Non-pigmented ciliary epithelial cell (primary cell): ENCODE measurements at places on chromosomes 4 and X.

DNA sequence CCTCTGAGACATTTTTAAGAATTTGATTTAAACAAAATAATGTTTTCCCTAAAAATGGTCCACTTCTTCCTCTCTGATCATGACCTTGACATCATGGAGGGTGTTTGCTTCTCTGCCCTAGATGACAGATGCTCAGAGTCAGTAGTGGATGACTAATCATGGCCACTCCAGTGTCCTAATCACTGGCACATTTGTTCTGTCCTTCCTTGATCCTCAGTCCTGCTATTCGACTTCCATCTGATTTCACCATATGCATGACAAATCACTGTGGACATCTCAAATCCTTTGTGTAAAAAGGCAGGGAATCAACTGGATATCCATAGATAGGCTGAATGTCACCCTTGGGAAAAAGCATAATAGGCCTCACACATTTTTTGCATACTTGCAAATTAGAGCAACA lies 9.0 kb downstream of the CRMP1 start:
- no peak for DNase-seq

- DNase-seq: no peak
These were observed 13.7 kb downstream of the RASSF6 start for GRCh38 chr4:73606465-73606974.

- no peak for DNase-seq
These were observed 102.7 kb upstream of the TBC1D9 start for GRCh38 chr4:140858897-140859296.

- DNase-seq: no peak
These were observed 162.1 kb downstream of the SMIM20 start for GRCh38 chr4:26076000-26076587.

- DNase-seq: no peak
These were observed 286.7 kb upstream of the TENM3 start for GRCh38 chr4:181956512-181956911.

DNA sequence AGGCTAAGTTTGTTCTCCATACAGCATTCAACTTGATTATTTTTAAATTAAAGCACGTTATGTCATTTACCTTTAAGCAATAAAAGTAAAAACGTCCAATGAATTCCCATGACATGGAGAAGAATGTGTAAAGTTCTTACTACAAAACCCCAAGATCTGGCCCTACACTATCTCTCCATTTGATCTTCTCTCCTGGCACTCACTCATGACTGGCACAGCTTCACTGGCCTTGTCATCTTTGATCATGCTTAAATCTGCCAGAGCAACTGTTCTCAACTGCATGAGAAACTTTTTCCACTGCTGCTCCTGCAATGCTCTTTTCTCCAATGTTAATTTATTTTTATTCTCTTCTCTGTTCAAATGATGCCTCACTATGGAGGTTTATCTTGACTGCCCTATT lies 1109.0 kb upstream of the IGFBP7 start:
- DNase-seq: no peak

- peak; percentile 11 for DNase-seq
These were observed 49.2 kb downstream of the ENPP6 start for GRCh38 chr4:184168406-184169019.

DNA sequence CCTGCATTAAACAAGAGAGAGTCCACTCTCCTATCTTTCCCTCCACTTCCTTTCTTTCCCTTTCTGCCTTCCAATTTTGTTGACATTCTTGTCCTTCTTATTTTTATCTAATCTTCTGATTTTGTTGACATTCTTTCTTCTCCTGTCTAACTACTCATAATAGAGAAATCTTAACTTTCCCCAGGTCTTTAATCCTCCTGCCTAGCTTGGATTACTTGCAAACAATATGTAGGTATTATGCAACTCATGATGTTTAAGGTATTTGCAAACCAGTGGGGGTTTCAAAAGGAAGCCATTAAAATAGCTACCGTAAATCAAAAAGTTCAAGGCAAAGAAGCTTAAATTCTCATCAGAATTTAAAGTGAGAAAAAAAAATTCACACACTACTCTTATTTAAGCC lies 53.9 kb downstream of the PROM1 start:
- no peak for DNase-seq

GRCh38 chr4:185207466-185207865 lies 1.9 kb upstream of the SNX25 start:
- no peak for DNase-seq

- no peak for DNase-seq
These were observed 1042.5 kb upstream of the PABPC4L start for GRCh38 chr4:135244056-135244455.

DNA sequence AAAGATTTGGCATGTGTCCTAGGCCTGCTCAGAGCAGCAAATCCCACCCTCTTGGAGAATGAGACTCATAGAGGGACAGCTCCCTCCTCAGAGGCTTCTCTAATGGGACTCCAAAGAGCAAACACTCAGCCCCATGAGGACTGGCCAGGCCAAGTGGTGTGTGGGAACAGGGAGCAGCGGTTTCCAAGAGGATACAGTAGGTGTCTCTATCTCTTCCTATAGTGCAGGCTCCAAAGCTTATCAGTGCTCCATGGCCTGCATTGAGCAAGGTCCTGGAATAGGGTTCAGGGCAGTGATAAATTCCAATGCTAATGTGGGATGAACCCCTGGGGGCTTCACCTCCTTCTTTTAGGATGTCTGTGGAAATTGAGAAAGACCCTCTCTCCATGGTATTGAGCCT lies 15.7 kb upstream of the MAGEA10 start:
- no peak for DNase-seq

GRCh38 chrX:103818842-103819619 lies 13.0 kb downstream of the RAB9B start:
- no peak for DNase-seq

DNA sequence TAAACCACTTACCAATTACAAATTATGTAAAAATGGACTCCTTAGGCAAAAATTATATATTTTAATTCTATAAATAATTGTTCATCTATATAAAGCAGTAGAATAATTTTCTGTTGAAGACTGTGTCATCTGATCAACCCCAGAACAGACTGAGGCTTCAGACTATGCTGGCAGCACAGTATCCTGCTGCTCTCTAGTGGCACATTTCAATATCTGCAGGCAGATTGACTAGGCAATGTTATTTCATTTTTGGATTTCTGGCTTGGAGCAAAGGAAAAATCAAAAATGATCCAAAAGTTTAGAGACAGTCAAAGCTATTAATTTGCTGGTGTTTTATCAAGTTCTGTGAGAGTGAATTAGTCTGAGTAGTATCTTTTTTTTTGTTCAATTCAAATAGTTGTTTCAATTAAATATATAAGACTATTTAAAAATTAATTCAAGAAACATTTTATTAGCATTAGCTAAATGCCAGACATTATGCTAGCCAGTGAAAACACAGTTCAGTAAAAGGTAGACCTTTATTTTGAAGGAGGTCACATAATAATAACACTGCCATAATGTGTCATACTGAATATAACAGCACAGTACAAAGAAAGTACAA lies 21.3 kb upstream of the SULT1E1 start:
- DNase-seq: peak; percentile 28

DNA sequence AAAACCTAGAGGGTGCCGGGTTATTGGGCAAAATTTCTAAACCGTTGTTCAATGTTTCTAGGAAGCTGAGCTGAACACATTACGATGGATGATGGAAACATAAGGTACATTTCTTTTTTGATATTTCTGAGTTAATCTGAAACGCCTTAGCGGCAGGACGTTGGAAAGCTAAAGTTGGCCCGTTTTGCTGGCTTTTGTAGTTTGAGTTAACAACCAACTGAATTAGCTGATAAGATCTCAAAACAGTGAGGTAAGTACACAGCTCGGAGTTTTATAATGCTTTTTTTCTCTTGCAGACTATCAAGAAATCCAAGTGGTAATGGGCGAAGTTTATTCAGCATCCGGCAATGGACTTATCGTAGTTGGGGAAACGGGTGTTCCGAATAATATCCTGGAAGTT lies 73.5 kb downstream of the PRSS12 start:
- no peak for DNase-seq

DNA sequence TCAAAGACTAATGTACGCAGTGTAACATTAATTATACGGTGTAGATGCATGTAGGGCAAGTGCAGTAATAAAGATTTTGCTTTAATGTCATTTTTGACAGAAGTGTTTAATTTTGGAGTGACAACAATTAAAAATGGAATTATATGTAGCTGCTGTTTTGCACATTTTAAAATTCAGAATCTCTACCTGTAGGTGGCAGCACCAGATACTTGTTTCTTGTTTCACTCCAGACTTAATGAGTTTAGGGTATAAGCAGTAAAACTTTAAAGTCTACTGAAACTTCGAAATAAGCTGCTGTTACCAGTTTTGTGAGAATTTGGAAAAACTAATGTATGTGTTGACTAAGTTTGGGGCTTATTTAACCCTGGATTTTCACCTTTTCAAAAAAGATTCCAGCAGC lies 144.9 kb downstream of the POLA1 start:
- no peak for DNase-seq

DNA sequence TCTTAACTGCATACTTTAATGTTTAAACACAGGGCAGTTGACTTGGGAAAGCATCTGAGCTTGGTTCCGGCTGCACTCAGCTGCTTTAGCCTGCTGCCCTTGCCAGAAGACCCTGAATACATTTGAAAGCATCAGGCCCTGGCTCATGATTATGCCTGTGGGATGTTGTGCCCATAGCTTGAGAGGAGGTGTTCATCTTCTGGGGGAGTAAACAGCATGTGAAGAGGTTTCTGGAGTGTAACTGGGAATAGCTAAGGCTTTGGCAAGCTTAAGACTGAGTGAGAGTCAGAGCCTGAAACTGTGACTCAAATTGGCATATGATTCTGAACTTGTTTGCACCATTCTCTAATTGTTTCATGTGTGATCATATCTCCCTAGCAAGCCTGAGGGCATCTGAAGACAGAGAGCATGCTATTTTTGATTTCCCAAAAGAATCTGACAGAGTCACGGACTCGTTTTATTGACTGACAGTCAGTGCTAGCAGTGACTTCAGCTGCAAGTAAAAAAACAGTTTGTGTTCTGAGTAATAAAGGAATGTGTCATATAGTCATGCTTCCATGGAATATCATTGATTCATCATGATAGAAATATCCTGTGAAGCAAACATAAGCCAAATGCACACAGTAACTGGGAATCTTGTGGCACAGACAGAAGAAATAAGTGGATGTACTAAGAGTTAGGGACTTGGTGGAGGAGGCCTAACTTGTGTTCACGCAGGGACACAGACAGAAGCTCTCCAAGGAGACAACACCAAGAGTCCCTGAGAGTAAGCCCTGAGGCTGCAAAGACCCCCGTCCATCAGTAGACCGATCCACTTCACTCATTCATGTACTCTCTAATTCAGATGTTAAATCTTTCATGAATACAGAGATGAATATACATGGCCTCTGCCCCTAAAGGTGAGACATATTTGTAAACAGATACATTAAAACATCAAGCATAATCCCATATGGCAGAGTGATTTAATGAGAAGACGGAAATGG lies 100.7 kb downstream of the SYNPO2 start:
- peak; percentile 59 for DNase-seq

DNA sequence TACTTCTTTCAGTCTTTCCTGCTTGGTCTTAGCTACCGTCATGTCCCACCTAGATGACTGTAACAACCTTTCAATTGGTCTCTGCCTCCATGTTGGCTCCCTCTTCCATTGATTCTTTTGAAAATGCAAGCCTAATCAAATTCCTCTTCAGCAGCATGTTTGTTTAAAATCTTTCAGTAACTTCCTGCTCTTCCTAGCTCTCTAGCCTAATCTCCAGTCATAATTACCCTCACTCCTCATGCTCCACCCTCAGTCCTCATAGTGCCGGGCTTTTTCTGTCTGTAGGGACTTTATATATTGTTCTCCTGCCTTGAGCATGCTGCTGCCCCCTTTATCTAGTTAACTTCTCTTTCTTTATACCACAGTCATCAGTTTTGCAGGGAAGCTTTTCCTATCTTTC lies 12.1 kb downstream of the SNX25 start:
- DNase-seq: no peak

GRCh38 chrX:133350751-133351150 lies 64.5 kb downstream of the GPC4 start:
- no peak for DNase-seq

- DNase-seq: no peak
These were observed 16.6 kb downstream of the FRMPD3 start for GRCh38 chrX:107465932-107466620.

- no peak for DNase-seq
These were observed 155.8 kb downstream of the RPA4 start for GRCh38 chrX:97039363-97040029.

GRCh38 chr4:107579099-107579498 lies 140.9 kb downstream of the PAPSS1 start:
- no peak for DNase-seq

- DNase-seq: no peak
These were observed 358.4 kb downstream of the GLUD2 start for GRCh38 chrX:121405826-121406225.

DNA sequence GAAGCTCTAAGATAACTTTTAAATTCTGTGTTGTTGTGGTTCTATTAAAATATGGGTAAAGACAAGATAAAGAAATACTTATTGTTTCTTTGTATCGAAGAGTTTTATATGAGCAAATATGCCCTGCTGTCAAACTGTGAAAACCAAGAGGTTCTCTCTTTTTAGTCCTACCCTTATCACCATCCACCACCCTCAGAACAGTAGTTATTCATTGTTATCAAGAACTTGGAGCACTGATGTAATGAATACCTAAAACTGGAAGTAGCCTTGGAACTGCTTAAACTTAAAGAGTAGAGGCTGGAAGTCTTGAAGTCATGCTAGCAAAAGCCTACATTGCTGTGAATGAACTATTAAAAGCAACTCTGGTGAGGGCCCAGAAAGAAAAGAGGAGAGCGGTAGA lies 9.2 kb downstream of the PIR start:
- no peak for DNase-seq

DNA sequence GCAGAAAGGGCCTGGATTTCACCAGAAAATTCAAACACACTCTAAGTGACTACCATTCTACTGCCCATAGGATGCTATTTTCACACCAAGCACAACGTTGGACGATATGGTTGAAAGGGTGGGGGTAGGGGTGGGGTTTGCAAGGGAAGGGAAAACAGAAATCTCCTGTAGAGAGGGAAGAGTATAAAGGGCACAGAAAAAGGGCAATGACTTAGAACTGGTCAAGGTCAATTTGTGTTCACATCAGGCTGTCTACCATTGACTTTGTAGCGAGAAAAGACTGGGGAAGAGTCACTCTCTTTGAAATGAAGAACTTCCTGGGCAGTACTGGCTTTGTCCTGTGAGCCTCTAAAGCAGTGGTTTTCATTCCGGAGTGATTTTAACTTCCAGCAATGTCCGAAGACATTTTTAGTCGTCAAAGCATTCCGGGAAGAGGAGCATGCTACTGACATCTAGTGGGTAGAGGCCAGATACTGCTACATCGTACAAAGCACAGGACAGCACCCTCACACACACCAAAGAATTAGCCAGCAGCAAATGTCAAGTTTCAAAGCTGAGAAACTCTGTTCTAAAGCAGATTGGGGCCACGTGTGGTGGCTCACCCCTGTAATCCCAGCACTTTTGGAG lies 48.4 kb upstream of the SLC7A3 start:
- DNase-seq: peak; percentile 19

- no peak for DNase-seq
These were observed 6.8 kb downstream of the NKX6-1 start for GRCh38 chr4:84492290-84492689.

DNA sequence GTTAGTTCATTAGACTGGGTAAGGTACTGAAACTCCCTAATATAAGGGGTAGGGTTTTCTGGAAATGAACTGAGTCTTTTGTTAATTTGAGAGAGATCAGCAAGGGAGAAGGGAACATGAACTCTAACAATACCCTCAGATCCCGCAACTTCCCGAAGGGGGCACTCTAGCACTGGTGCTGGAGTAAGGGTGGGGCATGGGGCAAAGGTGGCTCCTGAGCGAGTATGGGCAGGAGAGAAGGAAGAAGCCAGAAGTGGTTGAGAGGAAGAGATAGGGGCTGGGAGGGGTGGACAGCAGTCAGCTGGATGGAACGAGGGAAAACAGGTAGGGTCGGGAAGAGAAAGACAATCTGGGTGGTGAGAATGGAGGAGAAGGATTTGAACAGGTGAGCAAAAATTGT lies 183.2 kb upstream of the MAGEE2 start:
- no peak for DNase-seq
